ENCODE measurements at places on chromosomes 12 and 14. TPM values are rescaled to one million over a fixed set of nuclear protein-coding genes. Genes with fewer than 3 reads are reported as not detected.
A peak's percentile ranks its signal among the peaks of the same experiment; 100 is the strongest.

DNA sequence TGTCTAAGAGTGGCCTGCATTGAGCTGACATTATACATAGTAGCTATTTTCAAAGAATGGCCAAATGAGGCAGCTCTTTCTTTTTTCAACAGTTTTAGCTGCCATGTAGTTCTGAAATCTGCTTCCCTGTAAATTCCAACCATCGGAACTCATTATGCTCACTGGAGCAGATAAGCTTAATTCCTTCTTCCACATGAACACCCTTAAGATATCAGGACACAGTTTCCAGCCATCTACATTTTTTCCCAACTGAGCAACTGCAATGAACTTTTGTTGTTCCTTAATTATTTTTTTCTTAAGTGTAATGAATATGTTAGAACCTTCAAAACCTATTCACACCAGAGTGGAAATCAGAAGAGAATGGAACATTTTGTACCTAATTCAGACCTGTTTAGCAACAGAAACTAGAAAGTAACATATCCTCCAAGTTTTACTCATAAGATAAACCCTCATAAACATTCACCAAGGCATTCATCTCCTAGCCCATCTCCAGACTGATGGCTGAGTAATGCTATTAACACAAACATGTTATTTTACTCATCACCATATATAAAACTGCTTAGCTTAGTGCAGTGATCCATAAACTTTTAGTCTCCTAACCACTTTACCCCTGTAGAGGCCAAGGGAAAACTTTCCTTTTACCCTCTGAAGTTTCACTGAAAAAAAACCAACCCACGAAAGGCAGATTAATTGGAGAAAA is 296.1 kb upstream of the SYT1 start:
- no peak overlapping the region for H3K4me3 ChIP-seq
- DNase-seq: peak; percentile 71
- no peaks in the 10 kb centered on the region for H3K36me3 ChIP-seq
- H3K27me3 ChIP-seq: no peaks in the 10 kb centered on the region
- H3K27ac ChIP-seq: peak overlapping the region; percentile 63

DNA sequence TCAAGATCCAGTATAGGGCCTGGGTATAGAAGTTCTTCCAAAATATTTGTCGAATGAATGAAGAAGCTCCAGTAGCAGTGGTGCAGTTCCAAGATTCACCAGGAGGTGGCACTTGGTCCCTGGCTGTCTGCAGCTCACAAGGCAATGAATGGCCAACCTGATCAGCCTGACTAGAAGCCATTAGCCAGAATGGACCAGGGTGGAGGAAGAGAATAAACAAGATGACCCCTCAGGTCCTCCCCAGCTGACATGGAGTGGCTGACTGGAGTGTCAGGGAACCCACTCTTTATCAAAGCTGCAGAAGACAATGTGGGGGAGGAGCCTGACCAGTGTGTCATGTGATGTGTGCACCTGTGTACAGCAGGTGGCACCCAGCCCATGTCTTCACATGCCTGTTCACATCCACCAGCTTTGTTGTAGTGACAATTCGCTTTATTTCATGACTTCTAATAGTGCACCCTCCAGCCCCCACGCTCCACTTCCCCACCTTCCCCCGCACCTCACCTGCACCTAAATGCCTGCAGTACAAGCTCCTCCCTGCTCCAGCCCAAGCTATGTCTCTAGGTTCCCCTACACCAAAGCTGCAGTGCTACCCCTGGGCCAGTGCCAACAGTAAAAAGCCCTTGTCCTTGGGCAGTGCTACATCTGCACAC is 3.0 kb downstream of the LTBP2 start:
- H3K27ac ChIP-seq: no peak overlapping the region
- no peaks in the 10 kb centered on the region for H3K27me3 ChIP-seq
- H3K36me3 ChIP-seq: no peaks in the 10 kb centered on the region
- peak; percentile 92 for DNase-seq

Gene SLC38A1
- total RNA-seq: 101 TPM

Gene KCNH3
- 0.12 TPM for total RNA-seq
